ENCODE measurements at places on chromosomes 7 and 10.
A peak's percentile ranks its signal among the peaks of the same experiment; 100 is the strongest.

GRCh38 chr7:106393564-106394251 lies 108.9 kb upstream of the NAMPT start:
- no peak for DNase-seq

DNA sequence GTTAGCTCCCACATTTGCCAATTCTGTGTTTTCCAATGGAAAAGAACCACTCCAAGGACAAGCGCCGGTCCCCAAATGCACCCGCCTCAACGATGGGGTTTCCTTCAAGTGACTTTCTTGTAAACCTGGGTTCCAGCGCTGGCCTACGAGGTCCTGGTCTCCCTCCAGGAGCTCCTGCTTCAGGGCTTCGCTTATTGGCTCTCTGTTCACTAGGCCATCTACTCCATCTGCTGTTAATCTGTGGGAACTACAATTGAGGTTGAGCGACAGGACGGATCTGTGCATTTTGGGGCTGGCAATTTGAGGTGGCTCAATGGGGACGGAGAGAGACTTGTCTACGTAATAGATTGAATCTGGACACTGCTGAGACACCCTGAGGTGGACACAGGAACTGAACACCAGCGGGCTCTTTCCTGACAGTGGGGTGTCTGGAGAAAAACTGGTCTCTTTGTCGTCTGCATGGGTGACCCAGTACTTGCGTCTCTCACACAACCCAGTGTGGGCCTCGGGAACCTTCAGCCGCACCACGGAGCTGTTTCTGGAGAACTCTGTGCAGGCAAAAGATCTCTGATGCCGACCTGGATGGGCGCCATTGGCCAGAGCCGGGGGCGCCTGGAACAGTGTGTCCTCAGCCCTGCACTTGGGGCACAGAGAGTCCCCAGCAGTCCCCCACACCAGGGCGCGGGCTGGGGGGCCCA lies 115.9 kb upstream of the ADAM12 start:
- no peak for DNase-seq

GRCh38 chr10:114024876-114025610 lies 18.6 kb upstream of the ADRB1 start:
- no peak for DNase-seq

GRCh38 chr7:14988941-14989340 lies 86.4 kb upstream of the DGKB start:
- no peak for DNase-seq

GRCh38 chr7:31549611-31550010 lies 35.7 kb downstream of the ITPRID1 start:
- DNase-seq: no peak

GRCh38 chr10:4310172-4310571 lies 515.8 kb upstream of the AKR1E2 start:
- DNase-seq: no peak

GRCh38 chr7:128933180-128933891 lies 4.4 kb upstream of the IRF5 start:
- peak; percentile 56 for DNase-seq

DNA sequence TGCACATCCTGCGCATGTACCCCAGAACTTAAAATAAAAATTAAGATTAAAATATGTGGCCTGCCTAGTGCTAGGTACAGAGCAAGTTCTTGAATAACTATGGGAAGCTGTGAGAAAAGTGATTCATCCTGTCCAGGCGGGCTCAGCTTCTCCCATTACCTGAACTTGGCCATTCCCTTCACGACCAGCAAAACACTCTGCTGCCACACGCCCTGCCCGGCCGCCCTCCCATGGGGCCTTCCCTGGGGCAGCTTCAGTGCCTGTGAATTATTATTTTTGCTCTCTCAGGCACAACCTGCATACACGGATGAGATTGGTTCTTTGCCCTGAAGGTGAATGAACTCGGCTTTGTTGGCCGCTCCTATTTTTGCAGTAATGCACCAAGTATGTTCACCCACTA lies 209.2 kb upstream of the SHH start:
- no peak for DNase-seq

DNA sequence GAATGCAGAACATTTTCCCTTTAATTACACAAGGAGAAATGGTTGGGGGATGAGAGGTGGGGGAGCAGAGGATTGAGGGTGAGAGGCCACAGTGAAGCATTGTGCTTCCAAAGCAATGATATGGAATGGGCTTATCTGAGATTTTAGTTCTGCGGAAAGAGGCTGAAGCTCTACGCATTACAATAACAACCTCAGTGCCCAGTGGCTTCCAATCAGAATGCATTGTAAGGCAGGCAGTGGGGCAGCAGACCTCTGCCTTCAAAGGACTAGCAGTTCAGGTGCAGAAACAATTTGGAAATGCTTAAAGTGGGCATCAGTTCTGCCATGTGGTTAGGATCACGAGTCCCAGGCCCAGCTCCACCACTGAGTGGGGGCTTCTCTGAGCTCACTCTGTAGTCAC lies 251.0 kb upstream of the ZMIZ1 start:
- no peak for DNase-seq

DNA sequence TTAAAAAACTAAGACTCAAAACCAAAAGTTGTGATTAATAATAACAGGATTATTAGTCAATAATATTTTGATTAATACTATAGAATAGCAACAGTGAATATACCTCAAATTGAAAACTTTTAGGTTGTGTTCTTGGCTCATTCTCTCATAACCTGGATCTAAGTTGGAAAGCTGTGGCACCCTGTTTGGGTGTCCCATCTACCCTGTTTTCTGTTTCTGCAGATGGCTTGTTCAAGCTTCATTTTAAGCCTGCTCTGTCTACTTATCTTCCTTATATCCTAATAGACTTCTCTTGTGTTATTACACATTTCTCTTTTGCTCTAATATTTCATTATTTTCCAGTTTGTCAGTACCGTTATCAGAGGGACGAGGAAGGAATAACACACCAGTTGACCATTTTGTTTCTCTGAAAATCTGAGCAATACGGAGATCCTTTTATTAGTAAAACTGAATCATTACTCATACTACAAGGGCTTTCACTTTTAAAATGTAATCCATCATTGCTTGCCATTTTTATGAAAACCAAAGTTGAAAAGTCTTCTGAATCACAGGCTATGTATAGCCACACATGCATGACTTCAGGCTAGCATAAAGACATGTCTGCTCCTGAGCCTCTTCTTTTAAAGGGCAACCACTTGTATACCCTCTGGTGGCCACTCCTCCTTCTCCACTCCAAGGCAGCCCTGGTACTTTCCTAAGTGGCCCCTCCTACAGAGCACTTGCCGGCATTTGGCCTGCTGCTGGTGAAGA lies 22.3 kb downstream of the COX15 start:
- DNase-seq: no peak

- DNase-seq: no peak
Measured at GRCh38 chr10:102310361-102311024, 65.2 kb downstream of the GBF1 start.

DNA sequence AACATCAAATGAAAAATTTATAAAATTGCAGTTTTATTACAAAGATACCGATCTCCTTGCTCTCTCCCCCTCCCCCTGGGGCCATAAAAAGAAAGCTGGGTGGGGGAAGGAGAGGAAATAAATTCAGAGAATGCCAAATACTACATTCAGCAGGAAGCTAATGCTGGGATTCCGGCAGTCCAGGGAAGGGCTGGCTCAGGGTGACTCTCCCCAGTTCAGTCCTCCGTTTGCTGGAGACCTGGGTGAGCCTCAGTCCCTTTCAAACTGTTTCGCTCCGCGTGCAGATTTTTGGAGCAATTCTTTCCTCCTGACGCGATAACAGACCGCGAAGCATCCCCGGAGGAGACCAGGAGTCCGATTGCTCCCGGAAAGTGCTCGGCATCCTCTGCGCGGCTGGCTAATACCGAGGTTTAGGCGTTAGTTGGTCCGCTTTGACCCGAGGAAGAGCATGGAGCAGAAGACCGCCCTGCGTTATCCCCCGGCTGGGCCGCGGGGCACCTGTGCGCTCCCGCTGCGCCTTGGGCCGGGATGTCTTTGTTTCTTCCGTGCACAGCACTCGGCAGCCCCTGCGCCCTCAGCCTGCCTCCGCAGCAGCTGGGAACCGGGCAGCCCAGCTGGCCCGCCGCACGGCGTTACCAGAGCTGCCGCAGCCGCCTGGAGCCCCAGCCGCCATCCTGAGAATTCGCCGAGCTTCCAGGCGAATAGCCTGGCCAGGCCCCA lies 3.9 kb upstream of the HOXA2 start:
- no peak for DNase-seq

DNA sequence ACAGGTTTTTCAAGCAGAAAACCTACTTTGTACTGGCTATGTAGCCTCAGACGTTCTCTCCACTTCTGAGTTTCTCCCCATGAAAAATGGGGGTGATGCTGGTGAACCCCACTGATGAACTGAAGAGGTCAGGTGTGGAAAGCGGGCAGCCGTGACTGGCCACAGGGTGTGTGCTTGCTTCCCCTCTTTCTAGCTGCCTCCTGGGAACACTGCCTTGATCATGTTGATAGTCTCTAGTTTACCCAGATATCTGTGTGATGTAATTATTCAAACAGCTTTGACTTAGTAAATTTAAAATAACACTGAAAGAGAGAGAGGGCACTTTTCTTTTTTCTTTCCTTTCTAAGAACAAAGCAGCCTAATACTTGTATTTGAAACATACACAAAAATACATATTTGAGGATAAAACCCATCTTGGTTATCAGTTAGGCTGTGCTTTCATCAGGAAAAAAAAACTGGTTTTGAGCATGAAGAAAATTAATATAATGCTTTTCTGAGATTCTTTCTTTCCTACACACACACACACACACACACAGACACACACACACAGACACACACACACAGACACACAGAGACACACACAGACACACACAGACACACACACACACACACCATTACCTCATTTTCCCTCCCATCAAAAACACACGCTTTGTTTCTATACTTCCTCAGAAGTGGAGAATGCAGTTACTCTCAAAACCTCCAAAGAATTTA lies 76.7 kb downstream of the MACC1 start:
- DNase-seq: no peak

- no peak for DNase-seq
Measured at GRCh38 chr10:34555653-34556052, 259.4 kb downstream of the PARD3 start.

DNA sequence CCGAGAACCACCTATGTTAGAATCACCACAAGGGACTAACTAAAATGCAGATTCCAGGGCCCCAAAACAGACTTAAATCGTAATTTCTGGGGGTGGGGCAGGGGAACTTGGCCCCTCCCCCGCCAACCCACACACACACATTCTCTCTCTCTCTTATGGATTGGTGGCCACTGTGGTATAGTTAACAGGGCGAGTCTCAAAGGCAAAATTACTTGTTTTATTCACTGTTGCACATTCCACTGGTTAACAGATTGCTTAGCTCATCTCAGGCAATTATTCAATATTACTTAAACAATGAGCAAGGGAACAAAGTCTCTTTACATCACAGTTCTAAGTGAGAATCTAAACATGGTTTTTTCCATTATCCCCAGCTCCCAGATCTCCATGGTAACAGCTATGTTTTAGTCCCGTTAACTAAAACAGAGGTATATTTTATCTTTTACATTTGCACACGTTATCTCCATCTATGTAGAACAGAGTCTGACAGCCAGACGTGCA lies 38.5 kb downstream of the IGF2BP3 start:
- DNase-seq: no peak

DNA sequence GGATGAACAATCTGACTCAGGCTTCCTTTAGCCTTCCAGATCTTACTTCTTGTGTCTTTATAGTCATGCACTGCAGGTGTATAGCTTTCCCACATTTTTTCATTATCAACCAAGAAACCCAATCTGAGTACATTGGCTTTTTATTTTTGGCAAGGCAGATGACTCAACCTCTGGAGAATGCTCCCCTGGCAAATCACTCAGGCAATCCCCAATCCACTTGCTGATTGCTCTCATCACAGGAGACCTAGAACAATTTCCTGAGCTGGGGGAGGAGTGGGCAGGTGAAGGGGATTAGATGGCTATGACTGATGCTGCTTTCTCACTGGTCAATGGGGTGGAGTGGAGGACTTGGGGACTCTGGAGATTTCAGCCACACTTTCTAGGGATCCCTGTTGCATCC lies 134.4 kb downstream of the SLC16A9 start:
- DNase-seq: no peak

- DNase-seq: no peak
Measured at GRCh38 chr7:36265680-36266079, 112.6 kb downstream of the EEPD1 start.

DNA sequence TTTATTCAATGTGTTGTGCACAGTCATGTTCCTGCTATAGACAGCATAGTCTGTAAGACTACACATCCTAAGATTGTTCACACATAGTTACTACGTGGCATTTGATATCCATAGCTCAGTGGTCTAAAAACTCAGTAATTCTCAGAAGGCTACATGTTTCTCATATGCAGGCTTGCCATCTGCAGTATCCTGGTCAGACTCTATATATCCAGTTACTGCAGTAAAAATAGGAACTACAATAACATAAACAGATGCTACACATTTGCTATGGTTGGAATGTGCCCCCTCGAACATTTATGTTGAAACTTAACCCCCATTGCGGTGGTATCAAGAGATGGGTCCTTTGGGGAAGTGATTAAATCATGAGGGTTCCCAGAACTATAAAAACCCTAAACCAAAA lies 1377.8 kb upstream of the LRRTM3 start:
- DNase-seq: no peak

- no peak for DNase-seq
Measured at GRCh38 chr7:13069841-13070240, 382.4 kb downstream of the ARL4A start.

DNA sequence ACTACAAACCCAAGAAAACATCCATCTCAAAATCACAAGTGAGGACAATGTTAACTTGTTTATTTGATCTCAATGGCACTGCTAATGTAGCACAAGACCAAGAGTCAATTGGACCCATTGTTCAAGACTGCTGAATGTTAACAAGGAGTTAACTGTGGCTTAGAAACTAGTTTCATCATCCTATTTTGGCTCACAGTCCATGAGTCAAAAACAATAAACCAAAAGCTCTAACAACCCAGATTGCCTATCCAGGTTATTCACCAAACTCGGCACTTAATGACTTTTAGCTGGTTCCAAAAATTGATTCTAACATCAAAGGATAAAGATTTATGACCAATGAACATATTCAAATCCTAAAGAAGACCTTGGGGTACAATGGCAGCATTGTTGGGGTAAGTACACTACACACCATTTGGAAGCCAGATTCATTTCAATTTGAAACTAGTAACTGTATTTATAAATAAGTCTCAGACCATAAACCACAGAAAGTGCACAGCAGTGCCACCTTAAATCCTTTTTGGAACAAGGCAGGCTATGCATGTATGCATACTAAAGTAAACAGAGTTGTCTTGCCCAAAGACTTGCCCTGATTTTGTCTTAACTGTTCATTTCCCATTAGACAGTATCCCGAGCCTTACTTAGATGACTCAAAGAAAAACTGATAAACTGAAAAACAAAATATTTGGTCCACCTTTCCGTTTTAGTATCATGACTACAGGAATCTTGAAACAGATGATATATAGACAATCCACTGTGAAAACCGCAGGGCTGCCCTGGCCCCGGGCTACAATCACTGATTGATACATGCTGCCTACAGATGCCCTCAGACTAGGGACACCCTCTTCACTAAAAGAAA lies 84.5 kb downstream of the SRPK2 start:
- DNase-seq: peak; percentile 23

- DNase-seq: no peak
Measured at GRCh38 chr7:117824592-117824991, 48.6 kb downstream of the CTTNBP2 start.

Measured in stimulated activated CD4-positive, alpha-beta T cell treated with anti-CD3 and anti-CD28 coated beads, Interleukin-4, amount 100 ng/mL, for 24 hours (primary cell).